COR-L47 (cell line): ENCODE measurements at places on chromosomes 13 and 19.
A peak's percentile ranks its signal among the peaks of the same experiment; 100 is the strongest.

- no peak for DNase-seq
Measured at GRCh38 chr13:33994198-33994597, 176.2 kb downstream of the RFC3 start.

DNA sequence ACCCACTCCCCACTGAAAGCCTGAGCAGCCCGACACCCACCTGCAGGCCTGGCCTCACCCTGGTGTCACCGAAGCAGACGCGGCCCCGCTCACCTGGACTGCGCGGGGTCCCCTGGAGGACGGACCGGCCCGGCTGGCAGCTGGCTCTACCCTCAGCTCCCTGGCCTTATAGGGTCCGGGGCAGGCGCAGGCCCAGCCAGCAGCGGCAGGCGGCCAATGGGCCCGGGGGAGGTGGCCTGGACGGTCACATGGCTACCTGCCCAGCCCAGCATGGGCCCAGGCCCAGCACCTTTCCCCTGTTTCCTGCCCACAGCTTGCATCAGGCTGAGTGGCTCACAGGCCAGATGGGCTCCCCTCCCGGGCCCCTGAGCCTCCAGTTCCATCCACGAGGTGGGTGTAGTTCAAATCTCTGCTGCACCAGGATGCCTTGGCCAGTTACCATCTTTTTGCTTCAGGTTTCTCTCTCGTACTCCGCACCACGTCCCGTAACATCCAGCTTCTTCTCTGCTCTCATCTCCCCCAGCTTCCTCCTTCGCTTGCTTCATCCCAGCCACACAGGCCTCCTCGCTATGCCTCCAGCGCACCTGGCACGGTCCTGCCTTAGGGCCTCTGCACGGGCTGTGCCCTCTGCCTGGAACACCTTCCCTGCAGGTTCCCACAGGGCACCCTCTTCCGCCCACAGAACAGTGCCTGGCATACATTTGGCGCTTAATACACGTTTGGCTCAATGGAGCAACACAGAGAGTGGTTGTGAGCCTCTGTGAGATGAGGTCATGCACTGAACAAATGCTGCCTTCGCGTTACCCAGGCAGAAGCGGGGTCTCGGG, at the start of gene PLIN4:
TSS of gene PLIN4 (minus strand) at position 142 of the 827 bp plus-strand sequence. CDS start 214 bp downstream, outside the sequence.
- no peak for DNase-seq

GRCh38 chr13:109144693-109145437, 515.5 kb downstream of the MYO16 start:
- DNase-seq = no peak

- no peak for DNase-seq
Measured at GRCh38 chr13:71874458-71874857, 7.5 kb upstream of the DACH1 start.

DNA sequence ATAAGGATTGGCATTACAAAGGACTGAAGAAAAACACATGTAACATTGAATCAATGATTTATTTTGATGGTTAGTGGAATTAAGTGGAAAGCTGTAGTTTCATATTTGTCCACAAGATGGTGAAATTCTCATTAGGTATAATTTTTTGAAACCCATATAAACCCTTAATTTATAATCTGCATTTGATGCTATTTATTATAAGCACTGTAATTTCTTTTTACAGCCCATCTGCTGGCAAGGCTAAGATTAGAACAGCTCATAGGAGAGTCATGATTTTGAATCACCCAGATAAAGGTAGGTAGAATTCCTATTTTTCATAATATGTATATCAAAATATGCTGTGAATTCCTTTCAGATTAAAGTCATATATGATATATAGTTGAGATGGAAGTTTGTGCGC, 62.2 kb downstream of the DNAJC15 start:
- peak; percentile 12 for DNase-seq

DNA sequence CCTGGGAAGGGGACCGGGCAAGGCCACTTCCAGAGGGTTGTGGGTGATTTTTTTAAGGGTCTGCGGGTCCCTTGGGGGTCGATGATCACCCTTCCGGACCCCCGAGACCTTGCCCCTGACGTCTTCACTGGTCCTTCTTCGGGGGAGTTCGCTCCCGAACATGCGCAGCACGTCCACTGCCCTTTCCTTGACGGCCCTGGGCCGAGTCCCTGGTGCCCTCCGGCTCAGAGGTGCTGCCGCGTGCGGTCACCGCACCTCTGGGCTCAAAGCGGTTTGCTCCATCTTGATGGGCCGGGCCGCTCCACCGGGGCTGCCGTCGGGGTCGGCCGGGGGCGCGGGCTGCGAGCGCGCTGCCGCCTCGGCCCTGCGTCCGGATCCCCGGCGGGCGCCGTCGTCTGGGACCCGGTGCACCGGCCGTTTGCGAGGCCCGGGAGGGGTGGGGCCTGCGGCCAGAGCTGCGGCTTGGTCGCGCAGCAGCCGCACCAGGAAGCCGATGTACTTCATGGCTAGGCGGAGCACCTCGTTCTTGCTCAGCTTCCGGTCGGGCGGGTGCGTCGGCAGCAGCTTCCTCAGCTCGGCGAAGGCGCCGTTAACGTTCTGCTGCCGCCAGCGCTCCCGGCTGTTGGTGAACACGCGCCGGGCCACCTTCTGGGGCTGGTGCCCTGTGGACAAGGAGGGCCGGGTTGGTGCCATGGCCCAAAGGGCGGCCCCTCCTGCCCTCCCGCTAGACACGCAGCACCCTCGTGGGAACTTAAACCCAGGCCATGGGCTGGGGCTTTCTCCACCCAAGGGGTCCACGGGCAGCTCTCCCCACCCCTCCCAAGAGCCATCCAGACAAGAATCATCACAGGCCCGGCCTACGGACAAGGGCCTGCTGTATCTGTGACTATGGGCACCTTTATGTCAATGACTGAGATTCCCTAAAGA, 3.3 kb downstream of the LYL1 start:
- peak; percentile 47 for DNase-seq

DNA sequence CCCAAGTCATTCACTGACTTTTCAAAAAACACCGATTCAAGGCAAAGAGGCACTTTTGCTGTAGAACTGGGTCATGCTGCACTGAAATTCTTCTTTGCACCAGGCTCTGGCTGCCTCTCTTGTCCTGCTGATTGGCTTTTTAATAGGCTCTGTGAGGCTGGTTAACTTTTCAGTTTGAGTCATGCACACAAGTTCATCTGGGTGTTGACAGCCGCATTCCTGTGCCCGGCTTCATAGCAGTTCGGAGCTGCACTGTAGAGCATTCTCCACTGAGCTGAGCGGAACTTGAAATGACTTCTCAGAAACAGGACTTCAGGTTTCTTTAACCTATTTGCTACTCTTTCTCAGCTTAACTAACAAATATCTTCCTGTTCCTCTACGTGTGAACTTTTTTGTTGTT, 978.3 kb downstream of the UQCRFS1 start:
- no peak for DNase-seq

GRCh38 chr19:32781280-32781679, 61.7 kb downstream of the TDRD12 start:
- DNase-seq = no peak

DNA sequence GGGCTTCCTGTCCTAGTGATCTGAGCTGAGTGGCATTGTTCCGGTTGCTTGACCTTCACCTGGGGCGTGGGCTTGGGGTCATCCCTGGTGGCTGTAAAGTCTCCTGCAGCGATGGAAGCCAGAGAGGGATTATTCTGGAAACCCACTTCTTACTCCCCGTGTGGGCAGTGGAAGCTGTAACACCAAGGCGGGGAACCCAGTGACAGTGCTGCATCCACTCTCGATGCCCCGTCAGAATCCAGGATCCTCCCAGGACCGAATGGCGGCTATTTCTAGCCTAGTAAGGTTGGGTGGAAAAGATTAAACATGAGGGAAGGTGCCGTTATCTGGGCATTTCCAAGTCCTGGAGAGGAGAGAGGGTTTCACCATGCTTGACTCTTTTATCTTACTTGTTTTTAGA, 280.6 kb downstream of the ZNF536 start:
- DNase-seq = no peak
